Foreskin melanocyte (primary cell): ENCODE measurements at places on chromosomes 1 and 21.
A peak's percentile ranks its signal among the peaks of the same experiment; 100 is the strongest.

- DNase-seq: no peak
These were observed 67.6 kb downstream of the RGS13 start for GRCh38 chr1:192703283-192704206.

DNA sequence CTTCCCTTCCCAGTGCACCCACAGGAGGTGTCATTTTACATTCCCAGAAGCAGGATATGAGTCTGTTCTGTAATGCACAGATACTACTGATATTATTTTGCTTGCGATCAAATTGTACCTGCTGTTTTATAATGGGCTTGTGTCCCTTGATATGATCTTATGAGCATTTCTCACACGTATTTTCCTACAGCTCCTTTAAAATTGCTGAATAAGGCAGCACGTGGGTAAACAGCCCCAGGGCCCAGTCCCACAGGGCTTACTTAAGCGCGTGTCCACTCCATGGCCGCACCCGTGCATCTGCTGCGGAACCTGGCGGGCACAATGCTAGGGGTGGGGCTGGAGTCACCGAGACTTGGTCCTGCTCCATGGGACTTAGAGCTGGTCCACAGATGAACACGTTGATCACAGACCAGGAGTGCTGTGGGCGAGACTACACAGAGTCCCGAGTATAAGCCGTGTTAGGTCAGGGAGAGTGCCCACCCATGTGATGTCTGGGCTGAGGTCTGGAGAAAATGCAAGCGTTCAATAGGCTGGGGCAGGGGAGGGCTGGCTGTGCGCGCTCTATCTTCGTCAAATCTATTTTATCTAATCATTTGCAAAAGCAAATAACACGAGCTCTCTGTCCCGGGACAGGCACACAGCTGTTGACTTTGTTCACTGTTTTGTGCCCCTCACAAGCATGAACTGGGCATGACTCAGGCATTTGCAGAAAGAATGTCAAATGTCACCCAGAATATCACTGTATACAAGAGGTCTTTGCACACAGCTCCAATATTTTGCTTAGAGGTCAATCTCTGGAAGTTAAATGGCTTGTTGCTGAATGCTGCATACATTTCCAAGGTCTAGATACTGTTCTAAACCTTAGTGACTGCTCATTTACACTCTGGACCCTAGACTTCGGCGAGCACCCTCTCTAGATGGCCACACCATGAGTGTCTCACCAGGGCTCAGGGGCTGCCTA is 119.3 kb downstream of the CRYAA start:
- DNase-seq: peak; percentile 86

DNA sequence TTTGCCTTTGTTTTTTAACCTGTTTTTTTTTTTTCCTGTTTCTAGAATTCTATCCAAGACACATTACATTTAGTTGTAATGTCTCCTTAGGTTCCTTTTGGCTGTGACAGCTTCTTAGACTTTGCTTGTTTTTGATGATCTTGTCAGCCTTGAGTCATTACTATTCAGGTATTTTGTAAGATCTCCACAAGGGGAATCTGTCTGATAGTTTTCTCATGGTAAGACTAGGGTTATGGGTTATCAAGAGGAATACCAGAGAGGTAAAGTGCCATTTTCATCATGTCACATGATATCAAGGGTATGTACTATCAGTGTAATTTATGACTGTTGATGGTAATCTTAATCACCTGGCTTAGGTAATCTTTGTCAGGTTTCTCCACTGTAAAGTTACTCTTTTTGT is 99.1 kb upstream of the GFI1 start:
- DNase-seq: no peak

- DNase-seq: peak; percentile 2
These were observed 147.9 kb upstream of the RGS18 start for GRCh38 chr1:192010406-192010805.

- DNase-seq: no peak
These were observed 107.9 kb upstream of the GNG12 start for GRCh38 chr1:67941155-67941554.

DNA sequence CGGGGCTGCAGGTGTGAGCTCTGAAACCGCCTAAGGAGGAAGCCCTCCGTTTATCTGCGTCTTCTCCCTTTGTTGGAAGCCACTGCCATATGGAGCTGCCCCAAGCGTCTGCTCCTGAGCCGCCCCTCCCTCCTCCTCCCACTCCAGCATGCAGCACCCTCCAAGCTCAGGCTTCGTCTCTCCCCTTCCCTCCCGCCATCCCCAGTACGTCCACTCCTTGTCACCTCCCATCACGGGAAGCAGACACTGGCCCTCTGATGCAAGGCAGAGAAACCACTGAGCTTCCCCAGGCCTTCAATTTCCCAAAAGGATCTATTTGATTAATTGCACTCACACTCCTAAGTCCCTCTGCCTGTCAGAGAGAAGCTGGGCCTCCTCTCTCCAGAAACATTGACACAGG is 52.5 kb downstream of the NFASC start:
- no peak for DNase-seq

- peak; percentile 79 for DNase-seq
These were observed 83.9 kb downstream of the MT1HL1 start for GRCh38 chr1:236920286-236920894.

GRCh38 chr1:6731905-6732304 is 30.3 kb upstream of the DNAJC11 start:
- no peak for DNase-seq

DNA sequence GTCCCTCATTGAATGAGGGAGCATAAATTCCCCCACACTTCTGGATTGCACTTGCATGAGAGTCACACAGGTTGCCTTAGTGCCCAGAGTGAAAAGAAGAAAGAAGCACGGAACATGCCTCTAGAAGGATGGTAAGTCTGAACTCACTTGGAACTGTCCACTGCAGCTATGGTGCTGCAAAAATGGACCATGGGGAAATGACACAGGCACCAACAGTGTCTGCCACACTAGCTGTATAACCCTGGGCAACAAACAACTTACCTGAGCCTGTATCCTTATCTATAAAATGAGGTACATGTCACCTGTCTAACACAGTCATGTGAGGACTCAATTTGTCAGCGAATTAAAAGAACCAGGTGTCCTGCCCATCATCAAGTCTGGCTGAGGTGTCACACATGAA is 50.7 kb downstream of the PALMD start:
- no peak for DNase-seq

DNA sequence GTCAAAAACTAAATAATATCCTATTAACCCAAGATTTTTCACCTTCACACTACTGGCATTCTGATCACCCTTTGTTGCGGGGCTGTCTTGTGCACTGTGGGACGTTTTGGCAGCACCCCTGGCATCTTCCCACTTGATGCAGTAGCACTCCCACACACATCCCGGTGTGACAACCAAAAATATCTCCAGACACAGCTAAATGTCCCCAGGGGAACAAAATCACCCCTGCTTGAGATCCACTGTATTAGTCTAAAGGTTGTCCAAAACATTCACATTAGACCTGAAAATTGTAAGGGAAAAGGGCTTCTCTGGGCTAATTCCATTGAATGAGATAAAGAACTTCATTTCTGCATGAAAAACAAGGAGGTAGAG is 37.8 kb downstream of the PLEKHO1 start:
- DNase-seq: no peak

- DNase-seq: no peak
These were observed 39.6 kb upstream of the VN1R5 start for GRCh38 chr1:247216261-247216660.

DNA sequence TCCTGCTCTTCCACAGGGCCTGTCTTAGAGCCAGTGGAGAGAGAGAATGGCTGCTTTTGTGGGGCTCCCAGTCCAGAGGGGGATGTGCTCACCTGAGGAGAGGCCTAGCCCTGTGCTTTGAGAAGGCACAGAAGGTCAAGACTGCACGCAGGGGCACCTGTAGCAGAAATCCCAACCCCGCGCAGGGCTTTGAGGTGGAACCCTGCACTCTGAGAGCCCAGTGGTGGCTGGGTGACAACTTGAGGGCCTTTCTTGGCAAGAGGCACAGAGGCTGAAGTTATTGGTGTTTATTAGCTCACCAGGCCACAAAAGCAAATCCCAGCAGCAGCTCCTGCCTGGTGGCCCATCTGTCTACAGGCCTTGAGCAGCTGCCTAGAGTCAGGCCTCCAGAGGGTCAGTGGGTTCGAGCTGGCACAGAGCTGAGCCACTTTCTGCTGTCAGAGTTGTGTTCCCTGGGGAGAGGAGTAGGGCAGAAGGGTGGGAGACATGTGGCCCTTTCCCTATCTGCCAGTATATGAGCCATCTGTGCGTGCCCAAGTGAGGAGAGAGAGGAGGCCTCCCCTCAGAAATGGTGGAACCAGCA is 31.4 kb downstream of the SZRD1 start:
- DNase-seq: no peak

GRCh38 chr1:54835131-54835898 is 34.2 kb upstream of the TTC22 start:
- no peak for DNase-seq

- DNase-seq: no peak
These were observed 6.5 kb upstream of the TNFSF4 start for GRCh38 chr1:173213665-173214064.

- DNase-seq: no peak
These were observed 49.7 kb upstream of the PRDX6 start for GRCh38 chr1:173427146-173428054.

DNA sequence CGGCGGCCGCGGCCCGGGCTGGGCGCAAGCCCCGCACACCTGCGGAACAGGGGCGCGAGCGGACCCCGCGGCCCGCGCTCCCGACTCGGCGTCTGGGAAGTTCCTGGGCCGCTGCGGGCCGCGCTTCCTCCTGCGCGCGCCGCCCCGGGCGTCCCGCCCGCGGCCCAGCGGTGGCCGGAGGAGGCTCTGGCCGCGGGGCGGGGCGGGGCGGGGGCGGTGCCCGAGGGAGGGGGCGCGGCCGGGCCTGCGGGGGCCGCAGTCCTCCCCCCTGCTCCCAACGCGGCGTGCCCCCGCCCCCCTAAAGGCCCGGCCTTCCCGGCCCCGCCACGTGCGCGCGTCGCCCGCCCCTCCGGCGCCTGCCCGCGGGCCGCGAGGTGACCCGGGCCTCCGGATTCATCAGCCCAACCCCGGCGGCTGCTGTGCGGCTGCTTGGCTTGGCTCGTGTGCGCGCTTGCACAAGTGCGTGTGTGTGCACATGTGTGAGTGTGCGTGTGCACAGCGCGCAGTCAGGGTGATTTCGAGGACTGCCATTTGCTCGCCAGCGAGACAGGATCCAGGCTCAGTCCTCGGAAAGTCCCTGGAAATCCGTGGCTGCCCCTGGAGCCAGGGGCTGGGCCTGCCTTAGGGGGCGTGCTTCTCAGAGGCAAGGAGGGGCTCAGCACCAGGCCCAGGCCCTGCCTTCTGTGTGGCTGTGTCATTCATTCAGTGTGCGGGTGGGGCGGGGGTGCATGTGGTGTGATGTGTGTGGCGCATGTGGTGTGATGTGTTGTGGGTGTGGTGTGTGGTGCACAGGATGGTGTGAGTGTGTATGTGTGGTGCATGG is at the start of gene C2CD2:
TSS of gene C2CD2 (minus strand) at position 188 of the 823 bp plus-strand sequence. CDS start 370 bp downstream, outside the sequence.
- DNase-seq: no peak

DNA sequence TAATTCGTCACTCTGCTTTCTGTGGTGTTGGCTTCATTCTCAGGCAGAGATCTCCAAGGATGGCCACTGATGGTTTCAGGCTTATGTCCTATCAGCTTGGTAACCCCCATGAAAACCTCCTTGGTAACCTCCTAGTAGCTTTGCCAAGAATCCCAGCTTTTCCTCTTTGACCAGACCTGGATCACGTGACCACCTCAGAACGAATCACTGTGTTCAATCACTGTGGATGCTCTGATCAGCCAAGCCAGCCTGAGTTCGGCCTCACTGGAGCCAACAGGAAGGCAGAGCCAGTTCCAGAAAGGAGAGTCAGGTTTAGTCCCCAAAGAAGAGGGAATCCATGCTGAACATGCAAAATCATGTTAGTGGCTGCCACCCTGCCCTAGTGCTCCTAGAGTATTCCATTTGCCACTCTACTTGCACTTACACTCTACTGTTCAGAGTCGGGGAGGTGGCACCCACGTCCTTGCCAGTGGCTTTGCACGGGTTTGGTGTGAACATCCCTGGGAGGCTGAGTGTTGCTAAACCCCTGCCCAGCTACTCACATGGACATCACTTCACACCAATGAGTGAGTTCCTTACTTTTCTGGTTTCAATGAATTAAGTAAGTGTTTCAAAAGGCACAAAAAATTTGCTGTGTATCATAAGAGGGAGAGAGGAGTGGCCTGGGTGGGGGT is 33.5 kb upstream of the SSBP3 start:
- DNase-seq: no peak

- peak; percentile 90 for DNase-seq
These were observed 87.6 kb upstream of the DUSP10 start for GRCh38 chr1:221829327-221830015.

- no peak for DNase-seq
These were observed 62.6 kb upstream of the SPAG17 start for GRCh38 chr1:118247593-118247992.

DNA sequence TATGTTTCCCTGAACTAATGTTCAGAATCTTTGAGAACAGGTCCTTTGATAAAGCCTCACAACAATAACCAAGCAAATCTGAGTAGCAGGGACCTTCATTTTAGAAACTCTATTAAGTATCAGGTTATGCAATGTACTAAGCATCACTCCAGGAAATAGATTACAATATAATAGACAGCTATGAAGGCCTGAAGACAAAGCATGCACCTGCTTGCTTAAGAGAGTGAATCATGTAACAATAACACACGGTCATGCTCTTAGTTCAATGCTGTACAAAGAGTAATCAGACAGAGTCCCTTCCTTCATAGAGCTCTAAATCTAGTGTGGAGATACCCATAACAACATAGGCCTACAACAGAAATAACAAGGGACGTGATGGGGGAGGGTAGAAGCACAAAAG is 8.1 kb upstream of the CMPK1 start:
- DNase-seq: no peak

GRCh38 chr21:38384675-38385426 is 113.4 kb downstream of the ERG start:
- DNase-seq: no peak

GRCh38 chr1:17365293-17365692 is 6.7 kb upstream of the PADI6 start:
- no peak for DNase-seq
